ENCODE measurements at places on chromosomes 1 and 21. TPM values are rescaled to one million over a fixed set of nuclear protein-coding genes. Genes with fewer than 3 reads are reported as not detected.

Gene CA14
- polyA plus RNA-seq, result 28.3 TPM

Gene TTC39A
- 15.6 TPM for polyA plus RNA-seq

Gene F13B
- not detected for polyA plus RNA-seq

Gene PDZK1IP1
- 0.23 TPM for polyA plus RNA-seq

Gene F3
- polyA plus RNA-seq, result 16.7 TPM

- DNase-seq, result peak; percentile 60
Observed at GRCh38 chr1:181423301-181423918, 59.9 kb upstream of the CACNA1E start.

- DNase-seq, result no peak
Observed at GRCh38 chr1:232718928-232719927, 86.0 kb upstream of the MAP10 start.

GRCh38 chr1:23383577-23384311, 14.1 kb upstream of the ZNF436 start:
- DNase-seq, result no peak

GRCh38 chr1:39691383-39692151, at the start of gene HPCAL4:
Gene HPCAL4 (minus strand): TSS chr1:39691433. CDS start chr1:39684603, 6,830 bp downstream.
- DNase-seq, result peak; percentile 92

- DNase-seq, result no peak
Observed at GRCh38 chr1:157234705-157235273, 96.6 kb upstream of the ETV3 start.

GRCh38 chr1:234669499-234669898, 59.5 kb upstream of the IRF2BP2 start:
- DNase-seq, result no peak

DNA sequence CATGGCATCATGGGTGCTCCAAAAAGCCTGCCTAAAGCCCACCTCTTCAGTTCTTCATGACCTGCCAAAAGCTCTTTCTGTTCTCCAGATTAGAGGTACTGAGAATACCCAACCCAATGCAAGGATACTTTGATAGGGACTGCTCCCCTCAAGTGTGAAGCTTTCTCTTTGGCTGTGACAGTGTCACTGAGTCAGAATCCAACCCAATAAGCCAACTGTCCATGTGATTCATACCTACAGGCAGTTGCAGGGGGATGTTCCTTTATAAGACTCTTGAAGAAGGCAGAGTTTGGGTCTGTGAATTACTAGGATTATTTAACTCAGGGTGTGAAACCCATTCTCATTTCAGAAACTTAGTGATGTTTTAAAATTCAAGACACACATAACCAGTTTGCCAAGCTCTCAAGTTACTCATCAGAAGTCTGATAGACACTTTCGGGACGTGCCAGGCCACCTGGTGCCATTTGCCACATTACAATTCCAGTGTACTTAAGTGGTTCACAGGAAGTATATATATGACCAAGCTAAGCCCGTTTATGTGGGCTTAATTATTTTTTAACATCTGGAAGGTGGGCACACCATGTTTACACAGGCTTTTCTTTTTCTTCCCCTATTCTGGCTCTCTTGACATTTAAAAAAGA, 265.8 kb downstream of the NFIA start:
- no peak for DNase-seq

DNA sequence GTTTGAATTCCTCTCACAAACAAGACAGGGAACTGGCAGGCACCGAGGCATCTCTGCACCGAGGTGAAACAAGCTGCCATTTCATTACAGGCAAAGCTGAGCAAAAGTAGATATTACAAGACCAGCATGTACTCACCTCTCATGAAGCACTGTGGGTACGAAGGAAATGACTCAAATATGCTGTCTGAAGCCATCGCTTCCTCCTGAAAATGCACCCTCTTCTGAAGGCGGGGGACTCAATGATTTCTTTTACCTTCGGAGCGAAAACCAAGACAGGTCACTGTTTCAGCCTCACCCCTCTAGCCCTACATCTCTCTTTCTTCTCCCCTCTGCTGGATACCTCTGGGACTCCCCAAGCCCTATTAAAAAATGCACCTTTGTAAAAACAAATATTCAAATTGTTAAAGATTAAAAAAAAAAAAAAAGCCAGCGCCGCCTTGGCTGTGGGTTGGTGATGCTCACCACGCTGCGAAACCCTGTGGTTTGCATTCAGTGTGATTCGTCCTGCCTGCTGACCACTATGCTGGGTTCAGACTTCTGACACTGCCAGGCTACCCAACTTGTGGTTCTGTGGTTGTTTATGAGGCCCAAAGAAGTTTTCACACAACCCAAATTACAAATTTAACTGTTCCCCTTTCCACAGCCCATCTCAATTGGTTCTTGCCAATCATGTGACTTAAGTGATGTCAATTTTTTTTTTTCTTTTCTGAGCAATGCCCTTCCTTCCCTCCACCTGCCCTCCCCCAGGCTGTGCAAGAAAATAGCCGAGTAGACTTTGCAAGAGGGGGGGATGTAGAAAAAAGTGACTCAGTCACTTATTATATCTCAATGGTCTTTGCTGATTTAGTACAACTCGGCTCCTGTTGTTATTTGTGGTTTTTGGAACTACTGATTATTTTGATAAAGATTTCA, at the start of gene RUNX1:
Gene RUNX1 (minus strand): TSS at position 597 of the 912 bp plus-strand sequence.
- DNase-seq, result no peak

DNA sequence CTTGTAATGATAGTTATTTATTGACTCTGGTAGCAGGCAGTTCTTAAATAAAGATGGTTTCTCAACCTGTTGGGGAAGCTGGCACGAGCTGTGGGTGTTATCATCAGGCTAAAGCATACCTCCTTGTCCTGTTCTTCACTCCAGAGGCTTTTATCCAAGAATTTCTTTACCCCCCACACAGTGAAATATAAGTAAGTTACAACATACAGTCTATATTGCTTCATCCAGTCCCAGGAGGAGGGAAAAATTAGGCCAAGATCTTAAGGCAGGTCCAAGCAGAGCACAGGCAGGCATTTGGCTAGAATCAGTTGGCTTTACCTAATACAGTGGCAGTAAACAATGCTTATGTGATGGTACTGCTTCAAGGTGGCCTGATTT, 6.3 kb downstream of the TMEM81 start:
- DNase-seq, result no peak

GRCh38 chr1:111214074-111214801, 13.3 kb upstream of the CHI3L2 start:
- no peak for DNase-seq

GRCh38 chr1:166089804-166090203, 77.0 kb downstream of the FAM78B start:
- DNase-seq, result no peak

DNA sequence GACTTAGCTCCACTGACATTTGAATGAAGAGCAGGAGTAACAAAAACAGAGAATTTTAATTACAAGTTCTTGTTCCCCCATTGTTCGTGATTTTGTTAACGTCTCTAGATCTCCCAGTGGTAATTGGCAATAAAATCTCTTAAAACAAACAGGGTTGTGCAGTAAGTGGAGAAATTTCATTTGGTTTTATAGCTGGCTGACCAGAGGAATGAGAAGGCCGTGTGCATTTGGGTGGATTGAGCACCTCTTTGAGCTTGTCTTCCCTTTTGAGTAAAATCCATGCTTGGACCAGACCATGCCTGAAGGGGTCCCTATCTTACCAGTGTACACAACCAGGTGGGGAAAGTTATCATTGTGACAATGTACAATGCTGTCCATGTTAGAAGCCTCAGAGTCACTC, 137.8 kb downstream of the HIVEP3 start:
- DNase-seq, result no peak

- no peak for DNase-seq
Observed at GRCh38 chr1:184297244-184297750, 89.5 kb upstream of the C1orf21 start.

DNA sequence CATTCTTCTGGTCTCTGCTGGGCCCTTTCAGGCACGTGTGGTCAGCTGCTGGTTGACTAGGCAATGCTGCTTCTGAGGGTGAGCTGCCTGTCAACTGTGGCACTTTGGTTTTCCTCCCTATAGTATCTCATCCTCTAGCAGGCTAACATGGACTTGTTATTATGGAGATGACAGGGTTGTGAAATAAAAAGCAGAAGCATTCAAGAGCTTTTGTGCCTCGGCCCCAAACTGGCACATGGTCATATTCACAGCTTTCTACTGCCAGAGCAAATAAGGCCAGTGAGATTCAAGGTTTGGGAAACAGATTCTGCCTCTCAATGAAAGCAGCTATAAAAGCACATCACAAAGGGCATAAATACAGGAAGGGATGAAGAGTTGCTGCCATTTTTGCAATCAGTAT, 1.6 kb upstream of the ZNF124 start:
- no peak for DNase-seq

GRCh38 chr21:35120631-35121180, 71.6 kb upstream of the RUNX1 start:
- DNase-seq, result no peak

GRCh38 chr1:5649166-5649551, 343.1 kb downstream of the NPHP4 start:
- no peak for DNase-seq

- no peak for DNase-seq
Observed at GRCh38 chr1:109898842-109899241, 11.8 kb upstream of the CSF1 start.

DNA sequence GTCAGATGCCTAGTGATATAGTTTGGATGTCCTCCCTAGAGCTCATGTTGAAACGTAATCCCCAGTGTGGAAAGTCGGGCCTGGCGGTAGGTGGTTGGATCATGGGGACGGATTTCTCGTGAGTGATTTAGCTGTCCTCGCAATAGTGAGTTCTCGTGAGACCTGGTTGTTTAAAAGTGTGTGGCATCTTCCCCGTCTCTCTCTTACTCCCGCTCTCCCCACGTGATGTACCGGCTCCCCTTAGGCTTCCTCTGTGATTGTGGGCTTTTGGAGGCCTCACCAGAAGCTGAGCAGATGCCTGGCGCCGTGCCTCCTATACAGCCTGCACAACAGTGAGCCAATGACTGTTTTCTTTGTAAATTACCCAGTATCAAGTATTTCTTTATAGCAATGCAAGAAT, 264.5 kb downstream of the TTLL7 start:
- DNase-seq, result no peak

- DNase-seq, result no peak
Observed at GRCh38 chr21:37269481-37269880, 2.3 kb upstream of the VPS26C start.

DNA sequence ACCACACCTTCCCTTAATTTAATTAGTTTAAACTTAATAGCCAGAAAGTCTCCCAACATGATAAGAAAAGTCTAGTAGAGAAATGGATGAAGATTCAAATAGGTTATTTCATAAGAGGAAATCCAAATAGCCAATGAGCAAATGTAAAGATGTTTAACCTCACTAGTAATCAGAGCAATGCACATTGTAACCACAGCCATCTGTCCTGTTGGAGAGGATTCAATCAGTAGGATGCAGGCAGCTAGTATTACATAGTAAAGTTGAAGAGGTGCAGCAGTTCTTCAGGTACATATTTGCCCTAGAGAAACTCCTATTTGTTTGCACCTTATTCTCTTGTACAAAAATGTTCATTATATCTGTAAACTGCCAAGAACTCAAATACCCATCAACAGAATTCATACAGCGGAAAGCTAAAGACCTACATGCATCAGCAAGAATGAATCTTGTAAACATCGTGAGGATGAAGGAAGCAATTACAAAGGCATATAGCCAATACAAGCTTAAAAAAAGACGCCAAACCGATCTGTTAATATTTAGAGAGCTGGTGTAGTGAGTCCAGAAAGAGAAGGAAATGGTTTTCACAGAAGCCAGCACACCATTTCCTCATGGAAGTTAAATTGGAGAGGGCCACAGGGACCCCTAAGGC, 27.9 kb downstream of the DIP2A start:
- DNase-seq, result no peak
